ENCODE measurements at places on chromosomes 2 and 18.

DNA sequence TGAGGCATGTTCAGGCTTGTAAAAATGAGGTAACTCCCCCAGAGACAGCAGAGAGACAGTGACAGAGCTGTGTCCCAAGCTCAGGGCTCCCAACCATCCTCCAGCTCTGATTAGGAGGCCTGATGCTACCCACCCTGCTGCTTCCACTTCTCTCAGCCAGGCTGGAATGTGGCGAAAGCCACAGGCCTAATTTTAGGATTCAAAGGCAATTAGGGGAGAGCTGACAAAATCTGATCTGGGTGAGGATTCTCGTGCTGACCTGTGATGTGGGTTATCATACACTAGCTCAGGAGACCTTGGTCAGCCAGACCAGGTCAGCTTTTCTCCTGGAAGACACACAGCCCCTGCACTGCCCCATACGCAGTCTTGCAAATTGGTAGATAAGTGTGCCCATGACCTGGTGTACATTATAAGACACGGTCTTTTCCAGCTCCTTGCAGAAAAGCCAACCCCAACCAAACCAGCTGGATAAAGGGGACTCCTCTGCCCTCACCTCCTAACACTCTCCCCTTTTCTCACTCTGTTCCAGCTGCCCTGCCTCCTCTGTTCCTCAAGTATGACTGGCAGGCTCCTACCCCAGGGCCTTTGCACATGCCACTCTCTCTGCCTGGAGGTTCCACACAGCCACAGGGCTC is 225.9 kb downstream of the MGAT5 start:
- no peak for DNase-seq

- DNase-seq, result no peak
Measured at GRCh38 chr2:147173189-147173581, 671.6 kb upstream of the ACVR2A start.

DNA sequence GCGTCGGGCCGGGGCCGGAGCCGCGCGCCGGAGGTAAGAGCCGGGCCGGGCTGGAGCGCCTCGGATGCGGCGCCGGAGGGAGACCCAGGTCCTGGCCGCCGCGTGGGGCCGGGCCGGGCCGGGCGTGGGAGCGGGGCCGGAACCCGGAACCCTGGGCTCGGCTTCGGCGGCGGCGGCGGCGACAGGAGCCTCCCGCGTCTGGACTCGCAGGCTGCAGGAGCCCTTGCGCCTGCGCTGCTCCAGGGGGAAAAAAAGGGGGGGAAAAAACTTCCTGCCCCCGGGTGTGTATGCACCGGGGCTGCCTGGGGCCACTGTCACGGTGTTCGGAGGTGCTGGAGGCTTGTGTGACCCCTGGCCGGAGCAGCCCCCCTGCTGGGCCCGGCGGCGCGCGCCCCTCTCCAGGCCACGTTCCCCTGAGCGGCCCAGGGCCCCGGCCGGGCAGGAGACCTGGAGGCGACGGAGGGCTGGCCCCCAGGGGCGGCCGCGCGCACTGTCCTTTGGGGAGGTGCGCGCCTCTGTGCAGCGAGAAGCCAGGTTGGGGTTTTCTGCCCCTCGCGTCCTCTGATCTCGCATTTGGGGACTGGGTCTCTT is 864 bp downstream of the KLHL29 start:
- peak; percentile 28 for DNase-seq

GRCh38 chr18:23038712-23039111 is 96.6 kb upstream of the CABLES1 start:
- DNase-seq, result no peak

DNA sequence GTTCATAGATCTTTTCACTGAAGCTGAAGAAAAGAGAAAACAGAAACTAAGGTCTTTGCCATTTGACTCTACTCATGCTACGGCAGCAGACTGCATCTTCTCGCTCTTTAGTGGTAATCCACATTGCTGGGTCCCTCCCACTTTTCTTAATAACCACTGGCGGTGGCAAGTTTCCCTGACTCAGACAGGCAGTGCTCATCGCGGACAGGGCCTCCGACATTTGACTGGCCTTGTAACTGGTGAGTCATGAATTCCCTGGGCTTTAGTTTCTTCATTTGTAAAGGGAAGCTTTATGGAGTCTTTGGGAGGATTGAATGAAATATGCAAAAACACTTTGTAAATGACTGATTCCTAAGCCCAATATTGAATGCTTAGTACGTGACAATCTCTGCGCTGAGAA is 238.2 kb upstream of the RBBP8 start:
- peak; percentile 82 for DNase-seq

DNA sequence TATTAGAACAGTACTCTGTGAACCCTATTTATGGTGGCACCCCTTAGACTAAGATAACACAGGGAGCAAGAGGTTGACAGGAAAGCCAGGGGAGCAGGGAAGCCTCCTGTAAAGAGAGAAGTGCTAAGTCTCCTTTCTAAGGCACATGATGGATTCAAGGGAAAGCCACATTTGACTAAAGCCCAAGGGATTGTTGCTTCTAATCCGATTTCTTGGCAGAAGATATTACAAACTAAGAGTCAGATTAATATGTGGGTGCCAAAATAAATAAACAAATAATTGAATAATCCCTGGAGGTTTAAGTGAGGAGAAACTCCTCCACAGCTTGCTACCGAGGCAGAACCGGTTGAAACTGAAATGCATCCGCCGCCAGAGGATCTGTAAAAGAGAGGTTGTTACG is 333.2 kb downstream of the SOX11 start:
- DNase-seq, result no peak

- no peak for DNase-seq
Measured at GRCh38 chr2:4628998-4629501, 925.7 kb downstream of the DCDC2C start.

DNA sequence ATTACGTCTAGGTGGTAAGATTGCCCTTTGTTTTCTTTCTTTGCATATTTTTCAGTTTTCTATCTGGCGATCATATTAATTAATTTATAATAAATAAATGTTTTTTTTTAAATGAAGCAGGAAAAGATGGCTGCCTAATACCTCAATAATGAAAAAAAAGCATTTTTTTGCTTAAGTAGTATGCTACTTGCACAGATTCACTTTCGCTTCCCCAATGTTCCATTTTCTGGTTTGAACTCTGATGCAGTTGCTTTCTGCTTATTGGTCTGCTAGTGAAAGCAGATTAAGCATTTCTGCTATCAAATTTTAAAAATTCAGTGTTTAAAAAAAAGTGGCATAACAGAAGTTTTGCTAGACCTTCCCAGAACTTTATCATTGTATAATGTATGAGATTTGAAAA is 11.9 kb upstream of the TMEM182 start:
- no peak for DNase-seq

DNA sequence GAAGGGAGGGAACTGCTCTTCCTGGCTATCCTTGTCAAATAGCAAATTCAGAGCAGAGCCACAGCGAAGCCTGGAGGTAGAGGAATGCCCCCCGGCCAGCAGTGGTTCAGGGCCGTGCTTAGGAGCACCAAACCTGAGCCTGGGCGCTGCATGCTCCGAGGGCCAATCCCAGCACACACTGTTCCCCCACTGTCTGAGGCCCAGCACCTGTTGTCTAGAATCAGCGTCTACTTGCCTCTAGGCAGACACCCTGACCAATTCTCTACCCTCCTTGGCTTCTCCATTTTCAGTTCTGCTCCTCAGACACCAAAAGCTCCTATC is 177.6 kb upstream of the PKDCC start:
- DNase-seq, result no peak

- DNase-seq, result no peak
Measured at GRCh38 chr2:17918789-17919188, 40.3 kb downstream of the KCNS3 start.

- DNase-seq, result no peak
Measured at GRCh38 chr2:189165656-189166380, 13.7 kb downstream of the COL5A2 start.

DNA sequence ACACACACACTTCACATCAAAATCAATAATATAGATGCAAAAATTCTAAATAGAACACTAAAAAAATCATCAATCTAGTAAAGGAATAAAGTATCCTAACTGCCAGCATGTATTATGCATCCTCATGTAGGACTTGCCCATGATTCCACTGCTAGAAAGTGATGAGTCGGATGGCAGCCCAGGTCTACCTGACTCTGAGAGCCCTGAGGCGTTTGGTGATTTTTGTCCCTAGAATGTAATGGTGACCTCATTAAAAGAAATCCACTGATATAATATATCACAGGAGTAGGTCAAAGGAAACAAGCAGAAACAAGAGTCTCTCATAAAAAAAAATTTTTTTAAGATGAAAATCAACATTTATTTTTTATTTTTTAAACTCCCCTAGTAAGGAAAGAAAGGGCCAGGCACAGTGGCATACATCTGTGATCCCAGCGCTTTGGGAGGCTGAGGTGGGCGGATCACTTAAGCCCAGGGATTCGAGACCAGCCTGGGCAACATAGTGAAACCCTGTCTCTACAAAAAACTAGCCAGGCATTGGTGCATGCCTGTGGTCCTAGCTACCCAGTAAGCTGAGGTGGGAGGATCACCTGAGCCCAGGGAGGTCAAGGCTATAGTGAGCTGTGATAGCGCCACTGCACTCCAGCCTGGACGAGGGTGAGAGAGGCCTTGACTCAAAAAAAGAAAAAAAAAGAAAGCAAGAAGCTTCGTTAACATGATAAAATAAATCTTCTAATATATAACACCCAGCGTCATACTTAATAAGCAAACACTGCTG is 24.4 kb upstream of the ACTG2 start:
- no peak for DNase-seq

- no peak for DNase-seq
Measured at GRCh38 chr18:75323821-75324585, 103.5 kb downstream of the SMIM21 start.

DNA sequence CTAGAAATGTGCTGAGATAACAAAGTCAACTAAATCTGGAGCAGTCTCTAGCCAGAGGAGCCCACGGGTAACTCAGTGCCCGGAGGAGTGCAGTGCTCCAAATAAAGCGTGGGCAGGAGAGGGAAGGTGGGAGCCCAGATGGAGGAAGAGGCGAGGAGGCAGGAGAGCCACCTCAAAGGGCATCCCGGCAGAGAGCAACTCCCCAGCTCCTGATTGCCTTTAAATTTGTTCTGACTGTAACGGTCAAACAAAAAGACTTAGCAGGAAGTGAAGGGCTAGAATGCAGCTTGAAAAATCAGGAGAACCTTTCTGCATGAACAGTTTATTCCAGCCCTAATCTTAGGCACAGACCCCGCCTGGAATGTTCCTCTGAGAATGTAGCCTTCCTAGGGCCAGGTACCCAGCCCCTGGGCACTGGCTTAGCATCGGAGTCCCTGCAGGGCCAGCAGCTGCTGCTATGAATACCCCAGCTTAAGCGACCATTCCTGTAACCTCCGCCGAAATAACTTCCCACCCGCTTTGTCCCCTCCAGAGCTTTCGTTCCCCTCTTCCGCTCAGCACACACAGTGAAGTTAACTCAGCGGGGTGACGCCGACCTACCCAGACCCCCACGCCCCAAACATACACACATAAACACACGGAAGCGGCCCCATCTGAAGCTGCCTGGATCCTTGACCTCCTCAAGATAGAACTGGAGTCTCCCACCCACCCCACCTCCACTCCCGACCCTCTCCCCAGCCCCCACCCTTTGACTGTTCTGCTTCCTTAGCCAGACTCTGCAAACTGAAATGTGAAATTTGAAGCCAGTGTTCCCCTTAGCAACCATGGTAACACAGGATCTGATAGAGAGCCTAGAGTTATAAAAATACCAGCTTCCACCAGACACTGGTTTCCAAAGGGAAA is 123.2 kb downstream of the SMAD7 start:
- peak; percentile 47 for DNase-seq

DNA sequence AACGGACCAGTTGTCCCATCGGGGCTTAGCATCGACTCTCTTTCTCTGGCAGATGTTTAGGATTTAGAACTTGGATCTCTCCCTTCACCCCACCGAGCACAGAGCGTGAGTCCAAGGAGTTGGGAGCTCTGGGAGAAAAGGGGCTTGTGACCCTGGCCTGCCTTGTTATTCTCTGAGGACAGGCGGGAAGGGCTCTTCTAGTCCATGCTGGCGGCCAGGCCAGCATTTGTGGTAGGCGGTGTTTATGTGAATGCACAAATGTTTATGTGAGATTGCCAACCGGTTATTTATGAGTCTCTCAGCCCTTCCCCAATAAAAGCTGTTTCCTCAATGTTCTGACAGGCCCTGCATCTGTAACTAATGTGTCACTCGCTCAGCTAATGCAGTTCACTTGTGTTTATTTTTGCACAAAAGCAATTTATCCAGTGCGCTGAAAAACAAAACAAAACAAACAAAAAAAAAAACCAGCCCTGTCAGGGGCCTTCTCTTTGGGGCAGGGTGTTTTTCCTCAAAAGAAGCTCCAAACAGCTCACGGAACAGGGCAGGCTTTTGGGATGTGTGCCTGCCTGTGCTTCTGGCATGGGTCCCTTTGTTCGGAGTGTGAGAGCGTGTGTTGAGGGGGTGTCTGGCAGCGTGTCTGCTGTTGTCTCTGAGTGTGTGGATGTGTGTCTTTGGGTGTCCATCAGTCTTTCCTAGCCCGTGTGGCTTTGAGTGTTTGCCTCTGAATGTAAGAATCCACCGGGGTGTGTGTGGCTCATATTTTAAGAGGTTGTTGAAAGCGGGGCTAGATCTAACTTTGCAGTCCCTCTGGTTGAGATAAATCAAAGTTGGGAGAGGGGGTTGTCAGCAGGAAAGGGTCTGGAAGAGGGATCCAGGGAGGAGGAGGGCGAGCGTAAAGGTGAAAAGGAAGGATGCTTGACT is 52.8 kb upstream of the HAAO start:
- peak; percentile 50 for DNase-seq

GRCh38 chr2:165568361-165568760 is 98.9 kb downstream of the CSRNP3 start:
- no peak for DNase-seq

GRCh38 chr2:173347305-173348168 is 7.1 kb upstream of the CDCA7 start:
- no peak for DNase-seq

DNA sequence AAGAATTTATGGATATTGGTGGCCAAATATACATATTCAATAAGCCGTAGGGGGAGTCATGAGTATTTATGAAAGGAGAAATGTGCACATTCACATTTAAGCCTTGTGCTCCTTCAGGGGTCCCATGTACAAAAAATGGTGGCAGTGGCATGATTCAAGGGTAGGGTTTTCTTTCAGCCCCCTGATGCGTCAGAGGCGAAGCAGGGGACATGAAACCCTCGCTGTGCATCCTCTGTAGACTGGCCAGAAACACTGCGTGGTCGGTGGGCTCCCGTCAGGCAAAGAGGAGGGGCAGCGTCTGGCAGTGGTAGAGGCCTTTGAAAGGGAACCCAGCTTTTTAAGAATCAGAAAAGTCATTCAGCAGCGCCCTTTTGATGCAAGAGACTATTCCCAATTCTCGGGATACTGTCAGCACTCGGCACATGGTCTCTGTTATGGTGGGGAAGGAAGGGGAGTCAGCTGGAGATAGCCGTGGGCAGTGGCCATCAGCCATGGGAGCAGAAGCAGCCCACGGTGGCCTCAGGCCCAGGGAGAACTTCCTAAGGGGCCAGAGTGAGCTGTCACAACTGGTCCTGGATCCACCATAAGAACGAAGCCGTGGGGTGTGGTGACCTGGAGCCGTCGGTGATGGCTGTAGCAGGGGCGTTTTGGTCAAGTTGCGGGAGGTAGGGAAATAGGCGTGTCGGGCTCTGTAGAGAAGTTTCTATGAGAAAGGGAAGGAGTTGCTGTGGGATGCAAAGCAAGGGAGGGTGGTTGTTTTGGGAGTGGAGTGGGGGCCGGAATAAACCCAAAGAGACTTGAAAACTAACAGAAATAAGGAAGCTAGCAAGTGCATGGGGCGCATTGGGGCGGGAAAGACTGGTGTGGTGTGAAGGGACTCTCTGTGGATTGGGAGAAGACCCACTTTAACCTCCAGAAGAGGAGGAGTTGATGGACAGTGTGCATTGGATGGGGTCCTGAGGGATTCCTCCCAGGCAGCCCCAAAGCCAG is 95.6 kb downstream of the SH3BP4 start:
- DNase-seq, result no peak

- no peak for DNase-seq
Measured at GRCh38 chr2:27441958-27442919, at the start of gene KRTCAP3. KRTCAP3 (plus strand) TSS chr2:27442381; CDS start chr2:27442413, 32 bp downstream.
